D721Med (cell line): ENCODE measurements at places on chromosomes 4 and X.

GRCh38 chr4:120659616-120660170, 262.8 kb downstream of the PRDM5 start:
- DNase-seq = peak; percentile 28

DNA sequence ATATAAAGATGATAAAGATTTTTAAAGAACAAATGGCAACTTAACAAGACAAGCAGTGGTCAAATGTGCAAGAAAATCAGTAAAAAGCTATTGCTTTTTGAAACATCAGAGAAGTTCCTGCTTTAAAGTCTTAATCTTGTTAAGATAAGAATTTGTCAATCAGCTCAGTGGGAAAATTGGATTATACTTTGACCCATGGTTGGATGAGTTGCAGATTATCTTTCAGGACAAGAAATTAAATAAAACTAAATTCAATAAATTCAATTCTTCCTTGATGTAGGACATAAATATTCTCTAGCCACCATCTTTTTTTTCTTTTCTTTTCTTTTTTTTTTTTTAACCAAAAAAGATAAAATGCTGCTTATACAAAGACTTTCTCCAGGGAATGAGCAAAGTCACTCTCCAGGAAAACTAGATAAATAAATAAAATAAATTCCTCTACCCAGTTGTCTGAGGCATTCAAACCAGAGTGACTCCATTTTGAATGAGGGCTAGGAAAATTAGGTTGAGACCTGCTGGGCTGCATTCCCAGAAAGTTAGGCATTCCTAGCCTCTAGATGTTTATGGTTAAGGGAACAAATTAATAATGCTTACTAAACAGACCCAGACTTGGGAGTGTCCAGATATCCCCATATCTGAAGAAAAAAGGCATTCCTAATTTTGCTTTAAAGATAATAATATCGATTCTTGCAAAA, 211.2 kb downstream of the SNCA start:
- DNase-seq = no peak

DNA sequence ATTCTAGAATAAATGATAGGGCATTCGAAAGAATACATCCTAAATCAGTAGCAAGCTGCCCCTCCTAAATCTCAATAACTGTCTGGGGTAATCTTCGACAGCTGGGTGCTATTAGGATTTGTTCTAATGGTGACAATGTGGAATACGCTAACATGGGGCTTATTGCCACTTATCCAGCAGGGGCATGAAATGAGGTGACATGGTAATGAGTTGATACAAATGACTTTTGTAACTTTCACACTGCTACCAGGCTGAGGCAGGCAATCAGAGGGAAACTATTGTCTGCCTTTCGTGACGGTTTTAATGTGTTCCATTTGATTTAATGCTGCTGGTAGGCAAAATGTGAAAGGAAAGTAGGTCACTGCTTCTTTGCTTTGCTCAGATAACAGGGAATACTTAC, 1047.4 kb upstream of the PABPC4L start:
- DNase-seq = peak; percentile 19

DNA sequence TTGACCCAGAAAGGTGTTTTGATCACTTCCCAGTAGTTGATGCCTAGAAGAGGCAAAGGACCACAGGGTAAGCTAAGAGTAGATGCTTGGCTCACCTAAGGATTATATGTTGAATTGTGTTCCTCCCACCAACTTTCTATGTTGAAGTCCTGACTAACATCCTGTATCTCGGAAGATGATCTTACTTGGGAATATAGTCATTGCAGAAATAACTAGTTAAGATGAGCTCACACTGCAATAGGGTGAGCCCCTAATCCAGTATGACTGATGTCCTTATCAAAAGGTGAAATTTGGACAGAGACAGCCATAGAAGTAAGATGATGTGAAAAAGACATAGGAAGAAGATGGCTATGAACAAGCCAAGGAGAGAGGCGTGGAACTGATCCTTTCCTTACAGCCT, 3.3 kb upstream of the HMGB2 start:
- DNase-seq = no peak

GRCh38 chrX:48784726-48785125, 1.7 kb upstream of the GATA1 start:
- DNase-seq = no peak

DNA sequence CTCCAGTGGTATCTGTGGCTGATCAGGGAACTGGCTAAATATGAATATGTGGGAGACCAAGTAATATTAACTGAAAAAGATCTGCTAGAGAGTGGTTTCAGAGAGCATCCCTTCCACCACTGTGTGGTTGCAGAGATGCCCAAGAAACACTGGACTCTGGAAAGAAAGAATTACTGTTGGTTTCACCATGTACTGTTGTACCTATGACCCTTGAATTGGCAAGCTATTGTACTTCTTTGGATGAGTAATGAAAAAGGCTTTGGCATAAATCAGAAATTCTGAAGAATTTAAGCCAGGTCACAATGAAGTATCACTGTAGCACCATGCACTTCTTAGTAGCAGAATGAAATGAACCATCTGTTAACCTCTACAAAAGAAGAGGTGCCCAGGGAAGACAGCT, 134.4 kb upstream of the INTU start:
- DNase-seq = no peak
